ENCODE measurements at places on chromosomes 4 and X.

GRCh38 chr4:66750273-66750672 is 795.0 kb downstream of the CENPC start:
- no peak for DNase-seq

DNA sequence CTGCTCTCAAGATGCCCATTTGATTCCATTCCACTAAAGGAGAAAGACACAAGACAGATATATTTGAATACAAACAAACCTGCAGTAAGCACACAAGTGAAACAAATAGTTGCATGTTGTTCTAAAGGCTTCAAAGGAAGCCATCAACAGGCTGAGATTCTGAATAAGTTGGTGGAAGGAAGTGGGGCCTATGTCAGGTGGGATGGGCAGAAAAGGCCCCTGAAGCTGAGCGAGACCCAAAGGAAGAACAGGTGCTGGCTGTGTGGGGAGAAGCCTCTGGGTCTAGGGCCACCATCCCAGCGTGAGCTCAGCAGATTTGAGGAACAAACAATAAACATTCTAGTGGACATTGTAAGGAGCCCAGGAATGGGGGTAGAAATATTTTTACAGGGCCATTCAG is 82.4 kb upstream of the PLAC8 start:
- no peak for DNase-seq

DNA sequence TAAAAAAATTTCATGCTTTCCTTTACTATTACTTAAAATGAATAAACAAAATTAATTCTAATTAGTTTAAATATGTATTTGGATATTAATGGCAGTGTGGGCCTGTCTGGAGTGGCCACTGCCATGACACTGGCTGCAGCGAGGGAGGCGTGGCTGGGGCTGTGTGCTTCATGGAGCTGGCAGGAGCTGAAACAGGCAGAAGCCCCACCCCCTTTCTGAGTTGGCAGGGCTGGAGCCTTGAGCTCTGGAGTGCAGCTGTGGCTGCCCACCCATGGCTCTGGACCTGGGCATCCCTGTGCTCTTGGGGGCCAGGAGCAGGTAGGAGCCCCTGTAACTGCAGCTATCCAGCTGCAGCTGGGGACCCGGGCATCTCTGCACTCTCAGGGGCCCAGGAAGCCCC is 8.2 kb upstream of the HSD17B11 start:
- DNase-seq = no peak

- DNase-seq = no peak
Observed at GRCh38 chrX:118062817-118063615, 53.6 kb downstream of the KLHL13 start.

DNA sequence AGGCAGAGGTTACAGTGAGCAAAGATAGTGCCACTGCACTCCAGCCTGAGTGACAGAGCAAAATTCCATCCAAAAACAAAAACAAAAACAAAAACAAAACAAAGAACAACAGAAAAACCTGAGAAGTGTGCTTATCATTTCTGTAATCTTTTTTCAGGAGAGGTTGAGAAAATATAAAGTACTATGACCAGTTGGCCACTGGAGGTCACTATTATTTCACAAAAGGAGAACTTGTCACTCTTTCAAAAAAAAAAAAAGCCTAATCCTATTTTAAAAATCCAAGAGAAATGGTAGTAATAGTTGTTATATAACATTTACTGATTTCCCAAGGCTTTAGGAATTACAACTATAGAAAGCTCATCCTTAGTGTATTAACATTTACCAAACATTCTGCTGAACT is 24.9 kb upstream of the RNF150 start:
- peak; percentile 21 for DNase-seq

GRCh38 chr4:168524897-168525296 is 28.0 kb downstream of the PALLD start:
- DNase-seq = no peak

- no peak for DNase-seq
Observed at GRCh38 chrX:9279234-9279544, 185.7 kb upstream of the TBL1X start.

Data from NCI-H1105 treated with DMSO at 0.1 percent for 48 hours (cell line).